ENCODE measurements at places on chromosomes 12 and 14.
A peak's percentile ranks its signal among the peaks of the same experiment; 100 is the strongest.

DNA sequence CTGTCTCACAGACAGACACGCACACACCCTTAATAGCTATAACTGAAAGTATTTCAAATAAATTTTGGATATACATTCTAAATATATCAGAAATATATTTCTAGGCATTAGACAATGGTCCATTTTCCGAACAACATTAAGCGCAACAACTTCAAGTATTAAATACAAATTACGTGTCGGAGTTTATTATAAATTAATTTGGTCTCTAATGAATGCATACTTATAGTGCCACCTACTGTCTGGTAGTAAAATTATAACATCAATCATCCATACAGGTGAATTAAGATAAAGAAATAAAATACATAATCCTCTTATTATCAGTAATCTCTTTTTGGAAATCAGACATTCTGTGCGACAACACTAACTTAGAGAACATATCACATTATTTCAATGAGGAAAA is 27.2 kb upstream of the CMAS start:
- DNase-seq: no peak

DNA sequence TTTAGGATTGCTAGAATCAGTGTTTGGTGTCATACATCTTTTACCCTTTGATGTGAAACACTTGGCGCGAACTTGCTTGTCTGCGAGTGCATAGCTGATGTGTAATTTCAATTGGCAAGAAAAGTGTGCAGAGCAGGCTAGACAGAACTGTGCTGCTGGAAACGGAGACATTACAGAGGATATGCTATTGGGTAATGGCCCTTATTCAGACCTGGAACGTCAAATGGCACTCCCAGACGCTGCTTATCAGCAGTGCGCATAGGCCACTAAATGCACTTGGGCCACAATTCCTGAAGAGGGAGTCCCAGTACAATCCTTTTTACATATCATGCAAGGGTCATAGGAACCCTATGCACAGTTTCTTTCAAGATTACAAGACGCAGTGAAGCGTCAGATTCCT is 15.7 kb upstream of the SLC10A1 start:
- no peak for DNase-seq

- DNase-seq: peak; percentile 33
Observed at GRCh38 chr14:49497725-49498348, 88.3 kb downstream of the RPS29 start.

DNA sequence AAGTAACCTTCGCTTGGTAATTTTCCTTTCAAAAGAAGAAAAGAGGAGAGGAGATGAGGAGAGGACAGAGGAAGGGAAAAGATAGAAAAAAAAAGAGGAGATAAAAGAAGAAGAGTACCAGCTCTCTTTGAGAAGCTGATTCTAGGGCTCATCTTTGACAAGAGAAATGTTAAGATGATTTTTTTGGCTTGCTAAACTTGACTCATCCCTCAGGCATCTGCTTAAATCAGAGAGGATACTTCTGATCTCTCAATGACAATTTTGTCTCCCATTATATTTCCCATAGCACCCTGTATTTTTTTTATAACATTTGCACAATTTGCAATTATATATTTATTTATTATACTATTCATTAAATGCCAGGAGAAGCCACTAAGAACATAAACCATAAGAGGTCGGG is 17.1 kb downstream of the SYT1 start:
- no peak for DNase-seq

DNA sequence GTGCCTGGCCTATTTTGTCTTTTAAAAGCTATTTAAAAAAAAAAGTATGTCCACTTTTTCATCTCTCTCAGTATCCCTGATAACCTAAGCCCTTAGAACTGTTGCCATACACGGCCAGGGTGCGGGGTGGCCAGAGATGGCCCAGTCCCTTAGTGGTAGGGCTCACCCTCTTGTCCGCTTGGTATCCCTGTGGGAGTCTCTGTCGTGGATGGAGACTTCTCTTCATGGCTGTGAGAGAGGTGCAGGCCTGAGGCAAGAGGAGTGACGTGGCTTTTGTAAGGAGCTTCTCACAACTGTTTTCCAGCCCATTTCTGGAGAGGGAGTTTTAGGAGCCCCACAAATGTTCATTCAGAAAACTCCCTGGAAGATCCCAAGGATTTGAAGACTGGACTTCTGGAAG is 26.8 kb downstream of the XRCC3 start:
- no peak for DNase-seq

DNA sequence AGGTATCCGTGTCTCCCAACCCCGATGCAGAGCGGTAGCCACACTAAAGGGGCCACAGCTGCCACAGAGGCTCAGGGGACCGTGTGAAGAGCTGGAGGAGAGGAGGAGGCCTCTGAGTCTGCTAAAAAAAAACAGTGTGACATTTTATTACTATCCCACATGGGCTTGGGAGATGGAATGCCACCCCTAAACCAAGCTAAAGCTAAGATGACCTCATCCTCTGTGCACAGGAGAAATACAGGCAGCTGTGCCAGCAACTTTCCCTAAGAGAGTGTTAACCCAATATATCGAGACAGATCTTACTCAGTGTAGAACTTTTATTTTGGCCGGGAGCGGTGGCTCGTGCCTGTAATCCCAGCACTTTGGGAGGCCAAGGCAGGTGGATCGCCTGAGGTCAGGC is 18.0 kb downstream of the BCL2L14 start:
- no peak for DNase-seq

GRCh38 chr12:3178671-3179313 is 101.6 kb downstream of the TSPAN9 start:
- no peak for DNase-seq

DNA sequence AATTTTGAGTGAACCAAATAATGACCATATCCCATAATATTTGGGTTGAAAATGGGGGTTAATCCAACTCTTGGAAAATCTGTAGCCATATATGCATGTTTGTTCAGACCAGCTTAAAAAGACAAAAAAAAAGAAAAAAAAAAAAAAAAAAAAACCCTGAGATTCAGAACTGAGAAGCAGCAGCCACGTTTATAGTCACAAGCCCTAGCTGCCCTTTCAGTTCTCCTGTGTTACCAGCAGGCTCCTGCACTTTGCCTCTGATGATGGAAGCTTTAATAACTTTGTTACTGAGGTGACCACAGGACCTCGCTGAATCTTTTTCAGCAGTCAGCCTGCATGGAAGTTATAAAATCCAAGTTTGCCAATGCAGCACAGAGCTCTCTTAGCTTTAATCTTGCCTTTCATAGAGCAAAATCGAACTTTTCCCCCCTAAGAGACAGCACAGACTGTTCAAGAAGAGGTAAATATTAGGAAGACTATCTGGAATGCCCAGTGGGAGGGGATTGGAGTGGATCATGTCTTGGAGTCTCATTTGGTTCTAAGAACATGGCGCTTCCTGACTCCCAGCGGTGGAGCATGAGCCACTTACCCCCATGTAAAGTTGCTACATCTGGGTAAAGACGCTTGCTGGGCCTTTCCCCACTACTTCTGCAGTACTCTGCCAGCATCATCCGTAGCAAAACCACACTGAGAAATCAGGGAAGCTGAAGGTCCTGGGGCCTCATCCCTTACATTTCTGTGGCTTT is 20.6 kb downstream of the GNG2 start:
- no peak for DNase-seq

DNA sequence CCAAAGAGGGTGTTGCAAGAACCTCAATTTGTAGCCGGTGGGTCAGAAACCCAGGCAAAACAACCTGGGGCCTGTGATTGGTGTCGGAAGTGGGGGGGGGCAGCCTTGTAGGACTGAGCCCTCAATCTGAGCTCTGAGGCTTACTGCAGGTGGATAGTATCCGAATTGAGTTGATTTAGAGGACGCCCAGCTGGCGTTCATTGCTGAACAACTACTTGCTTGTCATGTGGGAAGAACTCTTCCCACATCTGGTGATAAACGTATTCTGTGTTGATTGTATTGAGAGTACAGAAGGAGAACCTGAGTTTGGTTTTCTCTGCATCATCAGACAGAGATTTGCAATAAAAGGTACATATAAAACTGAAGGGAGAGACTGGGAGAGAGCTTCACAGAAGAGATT is 5.1 kb downstream of the ANO6 start:
- no peak for DNase-seq

GRCh38 chr12:30988086-30988485 is 61.5 kb downstream of the TSPAN11 start:
- DNase-seq: no peak

- DNase-seq: no peak
Observed at GRCh38 chr12:106580671-106581508, 1.9 kb upstream of the RFX4 start.

- no peak for DNase-seq
Observed at GRCh38 chr12:19744705-19745218, 305.5 kb downstream of the AEBP2 start.

- no peak for DNase-seq
Observed at GRCh38 chr14:34354556-34354955, 107.5 kb downstream of the SPTSSA start.

DNA sequence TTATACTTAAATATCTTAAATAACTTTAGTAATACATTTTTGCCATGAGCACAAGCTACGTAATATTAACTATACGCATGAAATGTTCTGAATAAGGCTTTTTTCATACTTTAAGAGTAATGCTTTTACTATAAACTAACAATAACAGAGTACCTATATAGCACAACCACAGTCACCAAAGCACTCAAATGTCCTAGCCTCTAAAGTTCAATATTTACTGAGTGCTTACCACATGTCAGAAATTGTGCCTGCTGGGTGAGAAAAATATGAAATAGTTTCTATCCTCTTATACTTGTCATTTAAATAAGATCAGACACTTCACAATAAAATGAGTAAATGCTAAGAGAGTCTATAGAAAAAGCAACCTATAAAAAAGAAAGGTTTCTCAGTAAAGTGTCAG is 83.1 kb downstream of the SH2B3 start:
- no peak for DNase-seq

DNA sequence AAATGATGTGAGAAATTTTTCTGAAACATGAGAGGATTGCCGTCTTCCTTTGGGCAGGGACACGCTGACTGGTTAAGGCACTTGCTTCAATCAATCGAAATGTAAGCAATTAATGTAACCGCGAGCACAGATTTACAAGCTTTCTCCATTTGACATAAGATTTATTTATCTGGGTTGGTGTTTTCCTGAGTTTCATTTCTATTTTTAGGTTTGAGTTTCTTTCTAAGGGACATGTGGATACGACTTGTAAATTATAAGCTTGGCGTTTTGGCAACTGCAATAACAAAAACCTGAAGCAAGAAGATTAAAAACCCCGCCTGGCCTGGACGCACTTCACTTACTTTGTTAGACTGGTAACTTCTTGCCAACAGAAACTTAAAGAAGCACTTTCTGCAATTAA is 20.3 kb upstream of the SINHCAF start:
- no peak for DNase-seq

- no peak for DNase-seq
Observed at GRCh38 chr12:111424793-111425251, 19.1 kb downstream of the SH2B3 start.

DNA sequence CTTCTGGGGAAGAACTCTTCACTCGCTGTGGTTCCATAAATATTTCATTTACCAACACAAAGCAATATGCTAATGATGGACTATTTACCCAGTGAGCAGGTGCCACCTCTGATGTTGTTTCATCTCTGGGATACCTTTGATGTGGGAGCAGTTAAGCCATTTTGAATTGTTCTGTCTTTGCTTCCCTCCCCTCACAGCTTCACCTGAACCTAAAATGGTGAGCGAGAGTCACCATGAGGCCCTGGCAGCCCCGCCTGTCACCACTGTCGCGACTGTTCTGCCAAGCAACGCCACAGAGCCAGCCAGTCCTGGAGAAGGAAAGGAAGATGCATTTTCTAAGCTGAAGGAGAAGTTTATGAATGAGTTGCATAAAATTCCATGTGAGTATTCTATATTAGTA is 352.7 kb downstream of the SYT1 start:
- DNase-seq: no peak

- no peak for DNase-seq
Observed at GRCh38 chr12:91964501-91964900, 181.1 kb downstream of the BTG1 start.

GRCh38 chr14:99579903-99580571 is 24.0 kb downstream of the CCDC85C start:
- peak; percentile 53 for DNase-seq

- DNase-seq: no peak
Observed at GRCh38 chr12:68420225-68421010, 88.3 kb upstream of the MDM1 start.

DNA sequence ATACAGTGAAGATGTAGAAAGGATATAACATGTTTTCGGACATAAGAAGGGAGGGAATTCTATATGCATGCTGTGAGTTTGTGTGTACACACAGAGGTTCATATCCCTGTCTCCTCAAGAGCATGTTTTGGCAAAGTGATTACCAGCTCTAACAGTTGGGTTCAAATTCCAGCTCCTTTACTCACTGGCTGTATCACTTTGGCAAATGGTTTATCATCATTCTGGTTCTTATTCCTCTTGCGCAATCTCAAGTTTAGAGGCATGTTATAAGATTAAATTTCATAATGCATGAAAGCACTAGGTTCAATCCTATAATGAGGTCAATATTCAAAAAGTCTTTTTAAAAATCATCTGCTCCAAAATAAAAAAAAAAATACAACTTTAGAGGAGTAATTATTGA is 107.7 kb upstream of the LRFN5 start:
- DNase-seq: no peak

GRCh38 chr12:88628856-88629509 is 48.7 kb upstream of the KITLG start:
- no peak for DNase-seq

GRCh38 chr12:14723763-14724162 is 27.4 kb upstream of the GUCY2C start:
- no peak for DNase-seq

GRCh38 chr14:45112896-45113781 is 21.1 kb downstream of the FKBP3 start:
- DNase-seq: no peak

DNA sequence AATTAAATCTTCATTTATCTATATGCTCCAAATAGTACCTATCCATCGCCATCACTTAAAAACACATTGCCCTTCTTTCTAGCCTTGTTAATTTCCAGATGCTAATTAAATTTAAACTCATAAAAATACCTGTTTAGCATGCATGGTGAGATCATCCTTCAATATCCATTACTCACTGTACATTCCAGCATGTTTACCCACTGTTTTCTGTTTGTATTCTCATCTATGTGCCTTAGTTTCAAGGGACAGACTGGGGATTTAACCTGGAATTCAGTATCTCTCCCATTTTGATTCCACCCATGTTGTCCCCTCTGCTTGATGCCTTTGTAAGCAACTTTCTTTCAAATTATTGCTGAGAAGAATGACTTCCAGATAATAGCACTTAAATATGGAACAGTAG is 208.0 kb downstream of the SPTSSA start:
- no peak for DNase-seq

- DNase-seq: no peak
Observed at GRCh38 chr14:54637270-54638134, 70.6 kb downstream of the SAMD4A start.

GRCh38 chr14:105151084-105151837 is 17.3 kb downstream of the JAG2 start:
- no peak for DNase-seq

GRCh38 chr12:86826051-86826450 is 569.9 kb upstream of the MGAT4C start:
- DNase-seq: no peak

All from fibroblast of skin of left biceps (primary cell).